Activated effector memory CD4-positive, alpha-beta T cell treated with Interleukin-2 at 50 U/mL for 16 hours (primary cell): ENCODE measurements at places on chromosomes 6 and 20.

GRCh38 chr20:13158369-13158768, 62.7 kb upstream of the ISM1 start:
- DNase-seq = no peak

DNA sequence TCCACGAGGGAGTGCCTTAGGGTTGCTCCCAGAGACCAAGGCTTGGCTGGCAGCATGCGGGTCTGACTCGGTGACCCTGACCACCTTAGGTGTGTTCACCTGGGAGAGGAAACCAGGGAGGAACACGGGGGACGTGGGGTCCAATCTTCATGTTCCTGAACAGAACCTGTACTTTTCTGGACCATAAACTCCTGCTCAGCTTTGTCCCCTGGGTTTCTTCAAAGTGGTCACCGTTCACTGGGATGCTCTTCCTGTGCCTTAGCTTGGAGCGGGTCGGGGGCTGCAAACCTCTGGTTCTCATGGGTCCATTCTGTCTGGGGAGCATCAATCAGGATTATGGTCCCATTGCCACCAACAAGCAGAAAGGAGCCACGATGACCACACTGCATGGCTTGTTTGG, 333.5 kb downstream of the QKI start:
- no peak for DNase-seq

GRCh38 chr20:14906908-14907434, 569.6 kb upstream of the FLRT3 start:
- DNase-seq = no peak

GRCh38 chr20:17850684-17851026, 117.9 kb downstream of the SNX5 start:
- DNase-seq = no peak

DNA sequence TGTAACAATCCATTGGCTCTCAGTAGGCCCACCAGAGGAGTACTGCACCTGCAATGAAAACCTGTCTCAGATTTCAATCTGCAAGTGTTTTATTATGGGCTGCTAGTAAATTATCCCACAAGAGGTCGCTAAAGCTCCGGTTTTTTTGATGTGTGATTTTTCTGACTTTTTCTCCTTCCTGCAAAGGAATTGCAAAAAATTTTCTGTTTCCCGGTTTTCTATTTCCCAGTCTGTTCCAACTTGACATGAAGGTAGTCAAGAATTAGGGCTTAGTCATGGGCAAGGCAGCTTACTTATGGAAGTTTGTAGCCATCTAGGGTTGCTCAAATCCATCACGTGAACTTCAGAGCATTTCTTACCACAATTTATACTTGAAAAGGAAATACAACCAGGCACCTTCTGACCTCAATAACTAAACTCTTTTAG, 38.5 kb upstream of the AHI1 start:
- no peak for DNase-seq

DNA sequence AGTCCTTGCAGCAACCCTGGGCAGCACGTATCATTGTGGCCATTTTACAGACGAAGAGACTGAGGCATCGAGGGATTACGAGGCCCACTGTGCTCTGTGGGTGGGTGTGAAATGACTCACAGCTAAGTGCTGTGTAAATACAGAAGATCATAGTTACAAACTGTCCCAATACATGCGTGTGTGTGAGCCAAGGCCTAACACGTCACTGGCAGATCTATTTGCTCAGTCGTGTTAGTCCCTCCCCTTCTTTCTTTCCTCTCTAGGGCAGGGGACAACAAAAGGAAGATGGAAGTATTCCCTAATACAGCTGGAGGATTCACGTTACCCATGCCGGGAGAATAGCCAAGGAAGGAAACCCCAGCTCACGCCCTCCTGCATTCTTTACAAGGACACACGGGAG, 175.9 kb downstream of the CDC5L start:
- DNase-seq = no peak

DNA sequence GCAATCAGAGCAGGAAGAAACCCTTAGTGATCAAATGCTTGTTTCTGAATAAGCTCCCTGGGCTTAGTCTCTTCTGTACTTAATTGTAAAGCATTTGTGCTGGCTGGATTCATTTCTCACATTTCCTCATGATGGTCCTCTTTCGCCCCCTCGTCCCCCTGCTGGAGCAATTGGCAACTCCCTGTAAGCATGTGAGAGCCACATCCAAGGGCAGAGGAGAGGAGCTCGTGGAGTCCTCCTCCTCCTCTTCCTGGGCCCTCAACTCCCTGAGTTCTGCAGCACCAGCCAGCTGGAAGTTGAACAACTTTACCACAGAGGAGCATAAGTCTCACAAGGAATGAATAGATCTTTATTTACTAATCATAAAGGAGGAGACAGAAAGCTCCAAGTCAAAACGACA, 12.6 kb downstream of the ANKEF1 start:
- DNase-seq = no peak

- no peak for DNase-seq
Observed at GRCh38 chr20:1790386-1790785, 104.8 kb upstream of the SIRPA start.

DNA sequence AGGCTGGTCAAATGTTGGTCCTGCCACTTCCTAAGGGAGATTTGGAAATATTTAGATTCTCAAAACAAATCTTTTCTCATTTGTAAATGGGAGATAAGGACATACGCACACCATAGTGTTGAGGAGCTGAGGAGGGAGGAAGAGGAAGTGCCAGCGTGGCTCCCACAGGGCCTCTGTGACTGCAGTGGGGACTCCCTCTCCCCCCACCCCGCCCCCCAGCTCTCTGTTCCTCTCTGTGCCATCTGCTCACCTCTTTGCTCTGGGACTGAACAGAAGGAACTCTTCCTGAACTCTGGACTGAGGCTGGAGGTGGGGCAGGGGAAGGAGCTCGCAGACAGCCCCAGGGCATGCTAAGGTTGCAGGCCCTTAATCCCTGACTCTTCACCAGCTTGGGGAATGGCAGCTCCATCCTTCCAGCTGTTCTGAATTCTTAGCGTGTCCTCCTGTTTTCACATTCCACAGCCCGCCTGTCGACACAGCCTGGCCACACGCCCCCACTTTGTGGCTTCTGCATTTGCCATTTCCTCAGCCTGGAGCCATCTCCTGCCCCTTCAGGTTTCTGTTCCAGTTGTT, 11.4 kb downstream of the DDX27 start:
- no peak for DNase-seq

GRCh38 chr20:64211874-64212658, 43.5 kb upstream of the PCMTD2 start:
- DNase-seq = no peak

GRCh38 chr20:22808628-22809027, 224.3 kb upstream of the FOXA2 start:
- DNase-seq = no peak

- DNase-seq = no peak
Observed at GRCh38 chr6:39572661-39573340, 152.4 kb downstream of the KIF6 start.

DNA sequence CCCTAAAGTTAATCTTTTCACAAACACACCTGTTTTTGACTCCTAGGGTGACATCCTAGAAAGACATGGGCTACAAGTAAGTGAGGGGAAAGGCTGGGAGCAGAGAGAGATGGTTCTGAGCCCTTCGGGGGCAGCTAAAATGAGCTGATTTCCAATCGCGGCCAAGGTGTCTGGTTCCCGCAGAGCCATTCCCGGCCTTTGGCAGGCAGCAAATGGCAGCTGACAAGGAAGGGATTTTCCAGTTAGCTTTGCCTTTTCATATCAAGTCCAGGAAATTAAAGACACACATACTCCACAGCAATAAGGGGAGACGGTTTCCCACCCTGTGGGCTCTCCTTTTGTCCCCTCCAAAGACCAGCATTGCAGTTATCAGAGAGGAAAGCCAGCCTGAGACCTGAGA, 228.5 kb downstream of the ZMYND8 start:
- DNase-seq = no peak

GRCh38 chr20:39338469-39339376, 376.6 kb downstream of the DHX35 start:
- no peak for DNase-seq

- DNase-seq = no peak
Observed at GRCh38 chr6:122887941-122888340, 98.9 kb downstream of the SMPDL3A start.

- DNase-seq = no peak
Observed at GRCh38 chr6:3729603-3730344, 21.7 kb downstream of the PXDC1 start.

DNA sequence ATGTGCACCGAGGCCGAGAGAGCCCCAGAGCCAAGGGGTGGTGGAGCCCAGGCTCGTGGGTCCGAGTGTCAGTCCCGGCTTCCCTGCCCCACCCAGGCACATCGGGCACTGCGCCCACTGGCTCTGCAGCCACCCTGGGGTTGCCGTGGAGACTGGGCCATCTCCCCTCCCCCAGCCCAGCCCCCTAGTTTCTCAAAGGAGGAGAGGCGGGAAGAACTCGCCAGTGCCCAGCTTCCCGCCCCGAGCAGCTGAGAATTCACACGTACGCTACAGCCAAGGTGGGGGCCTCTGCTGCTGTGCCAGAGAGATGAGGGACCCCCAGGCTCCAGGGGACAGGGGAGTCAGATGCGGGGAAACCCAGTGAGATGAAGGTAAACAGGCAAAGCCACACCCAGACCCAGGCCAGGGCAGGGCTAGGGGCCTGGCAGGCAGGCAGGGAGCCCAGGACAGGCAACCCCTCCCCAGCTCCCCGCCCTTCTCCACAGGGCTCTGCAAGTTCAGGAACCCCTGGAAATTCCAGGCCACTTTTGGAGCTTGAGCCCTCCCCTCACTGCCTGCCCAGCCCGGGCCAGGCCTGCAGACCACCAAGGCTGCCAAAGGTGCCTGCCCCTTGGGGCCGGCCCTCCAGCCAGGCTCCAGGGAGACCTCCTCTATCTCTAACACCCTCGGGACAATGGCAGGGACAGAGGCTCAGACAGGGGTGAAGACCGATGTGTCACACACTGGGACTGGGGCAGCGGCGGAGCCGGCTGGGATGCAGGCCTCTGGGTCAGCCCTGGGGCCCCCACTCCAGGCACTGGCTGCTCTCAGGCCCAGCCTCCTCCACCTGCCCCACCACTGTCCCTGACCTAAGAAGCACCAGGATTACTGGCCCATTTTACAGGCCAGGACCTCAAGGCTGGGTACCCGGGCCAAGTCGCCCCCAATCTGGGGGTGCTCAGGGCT, 6.0 kb downstream of the LAMA5 start:
- DNase-seq = no peak

- no peak for DNase-seq
Observed at GRCh38 chr6:20770773-20771172, 236.5 kb downstream of the CDKAL1 start.

GRCh38 chr20:18802012-18802634, 11.5 kb upstream of the SCP2D1 start:
- DNase-seq = no peak

DNA sequence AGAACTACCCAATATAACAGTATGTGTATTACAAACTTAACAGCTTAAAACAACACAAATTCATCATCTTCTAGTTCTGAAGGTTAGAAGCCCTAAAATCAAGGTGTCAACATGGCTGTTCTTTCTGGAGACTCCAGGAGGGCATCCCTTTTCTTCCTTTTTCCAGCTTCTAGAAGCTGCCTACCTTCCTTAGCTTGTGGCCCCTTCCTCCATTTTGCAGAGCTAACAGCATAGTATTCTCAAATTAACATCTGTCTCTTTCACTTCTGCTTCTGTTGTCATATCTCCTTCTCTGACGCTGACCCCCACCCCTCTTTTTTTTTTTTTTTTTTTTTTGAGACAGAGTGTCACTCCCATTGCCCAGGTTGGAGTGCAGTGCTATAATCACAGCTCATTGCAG, 52.8 kb upstream of the AKIRIN2 start:
- no peak for DNase-seq

- DNase-seq = peak; percentile 75
Observed at GRCh38 chr6:26158076-26158580, 70.9 kb downstream of the HFE start.

DNA sequence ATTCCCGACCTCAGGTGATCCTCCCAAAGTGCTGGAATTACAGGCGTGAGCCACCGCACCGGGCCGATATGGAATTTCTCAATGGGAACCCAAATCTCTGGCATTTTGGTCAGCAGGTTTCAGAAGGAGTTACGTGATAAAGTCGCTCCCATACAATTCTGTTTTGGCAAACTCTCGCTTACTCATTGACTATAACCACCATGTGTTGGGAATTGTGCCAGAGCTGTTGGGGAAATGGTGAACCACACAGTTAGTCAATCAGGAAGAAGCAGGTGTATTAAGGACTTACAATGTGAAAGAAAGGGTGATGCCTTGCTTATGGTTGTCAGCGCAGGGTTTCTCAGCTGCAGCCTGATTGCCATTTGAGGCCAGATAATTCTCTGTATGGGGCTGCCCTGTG, 410.5 kb downstream of the QKI start:
- DNase-seq = no peak

GRCh38 chr6:144999127-144999526, 714.0 kb downstream of the UTRN start:
- DNase-seq = no peak

DNA sequence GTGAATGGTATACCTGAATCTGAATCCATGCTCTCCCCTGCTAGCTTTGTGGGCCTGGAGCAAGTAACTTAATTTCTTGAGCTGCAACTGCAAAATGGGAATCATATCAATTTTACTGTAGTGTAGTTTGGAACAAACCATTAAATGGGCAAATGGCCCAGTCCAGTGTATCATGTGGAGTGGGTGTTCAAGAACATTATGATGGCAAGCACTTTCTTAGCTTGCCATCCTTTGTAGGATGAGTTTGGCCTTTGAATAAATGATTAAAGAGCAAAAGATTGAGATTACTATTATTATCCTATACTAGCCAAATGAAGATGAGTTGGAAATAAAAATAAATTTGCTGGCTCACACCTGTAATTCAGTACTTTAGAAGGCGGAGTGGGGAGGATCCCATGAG, 120.4 kb downstream of the SESN1 start:
- no peak for DNase-seq

GRCh38 chr20:13883425-13883824, 98.6 kb downstream of the NDUFAF5 start:
- no peak for DNase-seq

DNA sequence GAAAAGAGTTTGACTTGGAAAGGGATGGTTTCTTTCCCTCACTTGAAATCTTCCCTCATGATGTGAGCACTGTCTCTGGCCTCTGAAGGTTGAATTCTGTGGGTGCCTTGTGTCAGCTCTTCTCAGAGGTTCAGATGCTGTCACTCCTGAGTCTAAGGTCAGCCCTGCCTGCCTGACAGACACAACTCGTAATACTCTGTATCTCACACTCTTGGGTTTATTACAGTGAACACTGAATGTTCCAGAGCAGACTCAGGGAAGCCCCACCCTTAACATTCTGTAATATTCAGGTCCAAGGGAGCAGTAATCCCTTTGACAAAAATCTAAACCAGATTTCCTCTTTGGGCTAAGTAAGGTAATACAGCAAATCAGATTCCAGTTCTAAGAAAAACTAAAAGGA, 837.8 kb downstream of the QKI start:
- DNase-seq = no peak
